Stimulated activated CD4-positive, alpha-beta T cell treated with anti-CD3 and anti-CD28 coated beads, Interleukin-2, amount 100 ng/mL, for 24 hours (primary cell): ENCODE measurements at places on chromosomes 1 and 21.

DNA sequence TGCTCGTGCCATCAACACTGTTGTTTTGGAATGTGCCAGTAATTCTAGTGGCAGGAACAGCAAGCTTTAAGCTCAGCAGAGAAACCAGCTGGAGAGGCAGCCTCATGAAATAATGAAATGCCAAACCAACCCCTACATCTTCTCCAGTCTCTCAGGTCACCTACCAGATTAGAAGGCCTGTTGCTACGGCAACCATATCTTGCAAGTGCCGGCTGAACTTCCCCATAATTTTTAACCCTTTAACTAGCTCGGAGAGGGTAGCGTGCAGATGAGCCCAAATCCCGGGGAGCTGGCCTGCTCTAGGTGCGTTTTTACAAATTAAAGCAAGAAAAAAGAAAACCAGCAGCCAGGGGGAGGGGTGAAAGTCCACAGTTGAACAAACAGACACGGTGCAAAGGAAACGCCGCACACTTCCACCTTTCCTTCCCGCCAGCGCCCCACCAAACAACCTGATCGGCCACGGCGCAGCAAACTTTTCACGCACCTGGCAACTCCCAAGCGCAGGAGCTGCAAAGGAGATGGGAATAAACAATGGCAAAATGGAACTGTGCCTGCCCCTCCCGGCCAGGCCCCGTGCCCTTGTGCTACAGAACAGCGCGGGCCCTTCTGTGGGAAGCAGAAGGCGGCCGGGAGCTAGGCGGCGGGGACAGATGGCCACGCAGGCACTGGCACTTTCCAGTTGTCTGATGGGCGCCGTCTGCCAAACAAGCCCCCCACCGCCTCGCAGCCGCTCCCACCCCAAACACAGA is 50.1 kb downstream of the SSBP3 start:
- DNase-seq: no peak

DNA sequence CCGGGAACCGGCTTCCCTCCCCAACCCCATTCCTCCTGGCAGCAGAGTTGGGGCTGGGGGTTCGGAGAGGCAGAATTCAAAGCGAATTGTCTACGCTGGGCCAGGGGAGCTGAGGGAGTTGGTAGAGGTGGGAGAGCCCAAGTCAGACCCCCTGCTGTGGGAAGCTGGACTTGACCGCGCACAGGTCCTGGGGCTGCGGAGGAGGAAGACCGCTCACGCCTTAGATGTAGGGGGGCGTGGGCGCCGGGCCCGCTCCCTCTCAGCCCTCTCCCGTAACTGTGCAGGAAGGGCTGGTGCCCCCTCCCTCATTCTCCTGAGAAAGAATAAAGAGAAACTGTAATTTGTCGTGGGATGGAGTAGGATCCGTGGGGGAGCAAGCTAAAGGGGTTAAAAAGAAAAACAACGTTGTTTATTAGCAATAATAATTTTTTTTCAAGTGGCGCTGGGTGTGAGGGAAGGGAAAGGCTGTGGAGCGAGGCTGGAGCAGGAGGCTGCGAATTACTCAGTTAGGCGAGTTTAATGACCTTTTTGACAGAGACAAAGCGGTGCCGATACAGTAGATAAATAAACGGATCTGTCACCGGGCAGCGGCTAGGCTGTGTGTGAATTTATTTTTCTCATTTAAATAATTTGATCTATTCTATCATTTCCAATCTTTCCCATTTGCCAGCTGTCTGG is 838 bp upstream of the GRIK3 start:
- DNase-seq: no peak

GRCh38 chr1:158285756-158286241 is 3.9 kb upstream of the CD1C start:
- no peak for DNase-seq

- DNase-seq: no peak
Measured at GRCh38 chr1:178011465-178011828, 41.6 kb upstream of the SEC16B start.

- no peak for DNase-seq
Measured at GRCh38 chr1:202659974-202660373, 50.3 kb downstream of the SYT2 start.

GRCh38 chr21:37548521-37548981 is 182.0 kb downstream of the DYRK1A start:
- DNase-seq: no peak

DNA sequence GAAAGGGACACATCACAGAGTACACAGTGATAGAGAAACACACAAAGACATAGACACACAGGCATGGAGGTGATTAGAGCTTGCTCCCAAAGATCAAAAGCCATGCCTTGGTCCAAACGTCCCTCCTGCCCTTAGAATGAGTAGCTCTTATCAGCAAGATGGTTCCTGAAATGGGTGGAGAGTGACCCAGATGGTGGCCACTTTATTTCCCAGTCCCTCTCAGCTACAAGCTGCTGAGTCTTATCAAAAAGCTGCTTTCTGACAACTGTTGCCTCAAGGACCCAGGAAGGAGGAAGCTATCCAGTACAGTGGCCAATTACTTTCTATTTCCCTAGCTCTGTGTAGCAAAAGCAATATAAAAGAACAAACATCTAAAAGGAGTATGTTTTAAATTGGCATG is 7.7 kb upstream of the CLCA1 start:
- DNase-seq: no peak

DNA sequence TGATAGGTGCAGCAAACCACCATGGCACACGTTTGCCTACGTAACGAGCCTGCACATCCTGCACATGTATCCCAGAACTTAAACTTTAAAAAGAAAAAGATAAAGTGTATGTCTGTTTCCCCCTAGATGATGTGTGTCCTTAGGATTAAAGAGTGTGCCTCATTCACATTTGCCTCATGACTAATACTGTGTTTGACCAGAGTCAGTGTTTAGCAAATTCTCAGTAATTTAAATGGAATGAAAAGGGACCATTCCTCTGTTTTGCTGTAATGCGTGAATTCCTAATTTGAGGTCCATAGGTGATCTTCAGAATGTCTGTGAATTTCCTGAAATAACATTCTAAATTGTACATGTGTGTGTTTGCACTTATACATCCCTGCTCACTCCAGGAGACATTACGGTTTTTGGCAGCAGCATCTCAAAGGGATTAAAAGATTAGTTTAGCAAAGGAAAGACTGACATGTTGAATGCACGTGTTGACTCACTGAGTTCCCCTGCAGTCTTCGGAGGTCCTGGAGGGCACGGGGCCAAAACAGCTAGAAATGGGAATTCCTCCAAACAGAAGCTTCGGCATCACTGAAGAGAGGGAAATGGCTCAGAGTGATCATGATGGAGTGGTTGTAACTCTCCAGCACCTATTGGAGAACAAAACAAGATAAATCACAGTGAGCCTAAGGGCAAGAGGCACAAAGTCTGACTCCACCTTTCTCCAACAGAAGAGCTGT is 19.1 kb upstream of the SLC35F3 start:
- DNase-seq: no peak

GRCh38 chr1:183674886-183675285 is 21.8 kb upstream of the APOBEC4 start:
- DNase-seq: no peak

- DNase-seq: no peak
Measured at GRCh38 chr21:31334648-31335121, 9.4 kb downstream of the TIAM1 start.

- DNase-seq: no peak
Measured at GRCh38 chr1:67584938-67585337, 100.1 kb upstream of the GADD45A start.

DNA sequence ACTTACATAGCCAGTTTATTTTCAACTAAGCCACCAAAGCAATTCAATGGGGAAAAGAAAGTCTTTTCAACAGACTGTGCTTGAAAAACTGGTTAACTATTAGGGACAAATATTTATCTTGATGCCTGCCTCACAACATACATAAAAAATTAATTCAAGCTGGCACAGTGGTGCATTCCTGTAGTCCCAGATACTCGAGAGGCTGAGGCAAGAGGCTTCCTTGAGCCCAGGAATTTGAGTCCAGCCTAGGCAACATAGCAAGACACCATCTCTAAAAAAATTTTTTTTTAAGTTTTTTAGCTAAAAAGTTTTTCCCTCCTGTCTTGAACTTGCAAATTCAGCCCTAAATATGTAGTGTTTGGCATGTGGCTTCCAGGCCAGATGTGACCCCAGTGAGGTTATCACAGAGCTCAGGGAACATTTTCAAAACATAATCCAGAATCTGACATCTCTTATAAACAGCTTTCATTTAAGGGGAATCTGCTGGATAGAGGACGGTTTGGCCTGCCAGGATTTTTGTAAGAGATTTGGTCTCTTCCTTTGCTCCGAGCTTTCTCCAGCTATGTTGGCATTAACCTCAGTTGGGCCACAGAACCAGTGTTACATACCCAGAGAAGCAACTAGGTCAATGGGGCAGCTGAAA is 46.4 kb downstream of the COL6A1 start:
- no peak for DNase-seq

DNA sequence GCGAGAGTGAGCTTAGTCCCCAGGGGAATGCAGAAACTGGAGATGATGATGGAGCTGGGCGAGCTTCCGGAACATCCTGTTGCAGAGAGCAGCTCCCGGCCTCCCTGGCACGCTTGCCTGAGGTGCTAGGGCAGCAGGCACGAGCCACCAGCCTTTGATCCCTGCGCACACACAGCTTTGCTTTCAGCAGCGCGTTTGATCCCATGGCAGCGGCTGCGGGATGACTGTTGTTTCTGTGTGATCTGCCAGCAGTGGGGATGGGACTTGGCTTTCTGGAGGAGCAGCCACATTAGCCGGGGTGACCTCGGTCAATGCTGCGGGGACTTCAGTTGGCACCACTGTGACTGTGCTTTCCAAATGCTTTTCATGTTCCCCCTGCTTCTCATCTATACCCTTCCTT is 193.2 kb downstream of the KAZN start:
- no peak for DNase-seq
